DND-41 (cell line): ENCODE measurements at places on chromosomes 3 and 15.
A peak's percentile ranks its signal among the peaks of the same experiment; 100 is the strongest.

DNA sequence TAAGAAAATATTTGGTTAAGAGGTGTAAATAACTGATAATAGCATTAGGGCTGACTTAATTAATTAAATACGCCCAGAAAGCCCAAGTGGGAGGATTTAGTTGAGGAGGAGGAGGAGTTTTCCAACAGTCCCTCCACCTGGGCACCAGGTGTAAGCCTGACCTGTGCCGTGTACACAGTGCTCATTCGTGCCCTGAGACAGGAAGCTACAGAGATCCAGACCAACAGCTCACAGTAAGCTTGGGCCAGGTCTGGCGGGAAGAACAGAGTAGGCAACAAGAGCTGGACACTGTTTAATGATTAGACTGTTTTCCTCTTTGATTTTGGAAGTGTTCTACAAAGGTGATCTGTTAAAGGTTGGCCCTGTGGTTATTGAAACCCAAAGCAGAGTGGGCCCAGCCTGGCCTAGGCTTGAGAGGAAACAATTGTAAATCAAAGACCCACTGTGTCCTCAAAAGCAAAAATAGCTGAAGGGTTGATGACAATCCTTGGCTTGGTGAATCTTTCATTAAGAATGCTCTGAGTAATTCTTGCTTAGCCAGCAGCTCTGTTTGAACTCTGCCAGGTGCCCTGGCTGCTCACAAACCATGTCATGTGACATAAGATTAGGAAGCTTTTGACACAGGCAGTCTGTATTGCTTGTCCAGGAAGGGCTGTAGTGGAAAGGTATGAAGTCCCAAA lies 13.8 kb downstream of the SQOR start:
- no peak for DNase-seq

DNA sequence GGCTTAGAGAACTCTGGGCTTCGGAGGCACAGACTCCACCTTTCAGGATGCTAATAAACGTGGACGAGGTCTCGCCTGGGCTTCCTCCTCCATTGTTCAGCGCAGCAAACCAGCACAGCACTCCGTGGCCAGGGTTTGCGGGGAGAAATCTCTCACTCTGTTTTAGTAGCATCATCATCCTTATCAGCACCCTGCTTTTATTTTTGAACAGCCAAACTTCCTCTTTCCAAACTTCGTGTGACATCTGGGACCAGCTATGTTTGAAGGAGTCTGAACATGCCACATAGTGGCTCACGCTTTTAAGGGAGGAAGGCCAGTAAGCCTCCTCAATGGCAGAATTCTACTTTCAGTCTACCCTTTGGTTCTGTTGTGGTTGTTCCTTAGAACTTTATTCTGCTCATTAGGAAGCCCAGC lies 149.0 kb downstream of the PGPEP1L start:
- DNase-seq, result peak; percentile 32

DNA sequence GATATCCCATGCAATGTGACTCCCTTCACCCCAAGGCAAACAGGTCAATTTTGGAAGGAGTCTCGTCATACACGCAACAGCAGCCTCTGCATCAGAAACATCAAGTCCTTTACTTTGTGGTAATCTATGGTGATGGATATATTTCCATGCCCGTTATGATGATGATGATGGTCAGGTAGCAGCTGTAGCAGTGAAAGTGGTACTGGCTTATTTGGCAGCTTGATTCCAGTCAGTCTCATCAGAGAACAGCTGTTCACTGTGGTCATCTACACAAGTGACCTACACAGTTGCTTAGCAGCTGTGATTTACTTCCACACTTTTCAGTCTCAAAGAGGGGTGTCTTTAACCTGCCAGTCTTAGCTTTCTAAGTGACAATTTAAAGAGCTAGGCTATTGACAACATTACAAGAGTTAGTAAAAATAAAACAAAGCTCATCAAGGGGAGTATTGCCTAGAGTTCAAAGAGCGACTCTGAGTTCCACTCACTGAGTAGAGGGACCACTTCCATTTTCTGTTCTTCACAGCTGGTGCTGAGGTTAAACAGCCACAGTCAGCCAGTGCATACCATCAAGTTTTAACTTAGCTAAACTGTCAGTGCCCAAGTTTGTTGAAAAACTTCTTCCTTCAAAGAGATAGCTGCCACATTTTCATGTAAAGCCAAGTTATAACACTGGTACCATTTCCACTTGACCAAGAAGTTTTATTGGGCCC lies 587.4 kb upstream of the KCNMB2 start:
- DNase-seq, result peak; percentile 46

DNA sequence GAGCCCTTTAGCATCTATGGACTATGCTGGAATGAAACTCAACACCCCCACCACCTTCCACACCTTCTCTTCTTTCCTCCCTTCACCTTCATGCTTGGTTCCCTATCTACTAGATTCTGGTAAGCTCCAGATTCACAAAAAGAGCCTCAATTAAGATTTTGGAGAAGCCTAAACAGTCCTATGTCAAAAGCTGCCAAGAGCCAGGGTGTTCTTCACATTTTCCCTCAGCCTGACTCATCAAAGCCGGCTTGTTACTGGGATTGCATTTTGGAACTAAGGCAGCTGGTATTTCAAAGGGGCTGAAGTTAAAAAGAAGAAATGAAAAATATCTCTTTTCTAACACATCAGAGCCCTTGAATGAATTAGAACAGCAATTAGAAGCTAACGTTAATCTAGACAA lies 247.7 kb downstream of the MYRIP start:
- DNase-seq, result no peak

DNA sequence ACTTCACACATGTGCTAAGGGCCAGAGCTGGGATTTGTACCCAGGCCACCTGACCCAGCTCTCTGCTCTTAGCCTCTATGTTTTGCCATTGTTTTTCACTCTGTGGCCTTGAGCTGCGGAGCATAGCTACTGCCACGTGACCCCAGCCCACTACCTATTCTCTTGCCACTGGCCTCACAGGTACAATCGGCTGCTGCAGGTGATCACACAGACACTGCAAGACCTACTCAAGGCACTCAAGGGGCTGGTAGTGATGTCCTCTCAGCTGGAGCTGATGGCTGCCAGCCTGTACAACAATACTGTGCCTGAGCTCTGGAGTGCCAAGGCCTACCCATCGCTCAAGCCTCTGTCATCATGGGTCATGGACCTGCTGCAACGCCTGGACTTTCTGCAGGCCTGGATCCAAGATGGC lies 46.2 kb downstream of the SEMA3G start:
- no peak for DNase-seq

DNA sequence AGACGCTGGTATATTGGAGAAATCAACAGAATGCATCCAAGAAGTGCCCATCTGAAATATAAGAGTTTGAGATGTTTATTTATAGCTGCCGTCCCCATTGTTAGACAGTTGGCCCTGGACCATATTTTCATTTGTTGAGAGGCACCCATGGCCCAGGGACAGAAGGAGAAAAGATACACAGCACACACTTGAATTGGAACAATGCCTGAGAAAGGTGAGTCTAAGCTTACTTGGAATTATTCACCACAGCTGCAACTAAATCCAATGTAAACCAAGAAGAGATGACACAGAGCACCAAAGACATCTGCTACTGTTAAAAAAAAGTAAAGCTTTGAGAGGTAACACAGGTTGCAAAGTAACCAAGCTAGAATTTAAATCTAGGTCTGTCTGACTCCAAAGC lies 525.5 kb upstream of the NAALADL2 start:
- DNase-seq, result no peak

- DNase-seq, result no peak
These were observed 30.7 kb upstream of the CCDC54 start for GRCh38 chr3:107346564-107346963.

DNA sequence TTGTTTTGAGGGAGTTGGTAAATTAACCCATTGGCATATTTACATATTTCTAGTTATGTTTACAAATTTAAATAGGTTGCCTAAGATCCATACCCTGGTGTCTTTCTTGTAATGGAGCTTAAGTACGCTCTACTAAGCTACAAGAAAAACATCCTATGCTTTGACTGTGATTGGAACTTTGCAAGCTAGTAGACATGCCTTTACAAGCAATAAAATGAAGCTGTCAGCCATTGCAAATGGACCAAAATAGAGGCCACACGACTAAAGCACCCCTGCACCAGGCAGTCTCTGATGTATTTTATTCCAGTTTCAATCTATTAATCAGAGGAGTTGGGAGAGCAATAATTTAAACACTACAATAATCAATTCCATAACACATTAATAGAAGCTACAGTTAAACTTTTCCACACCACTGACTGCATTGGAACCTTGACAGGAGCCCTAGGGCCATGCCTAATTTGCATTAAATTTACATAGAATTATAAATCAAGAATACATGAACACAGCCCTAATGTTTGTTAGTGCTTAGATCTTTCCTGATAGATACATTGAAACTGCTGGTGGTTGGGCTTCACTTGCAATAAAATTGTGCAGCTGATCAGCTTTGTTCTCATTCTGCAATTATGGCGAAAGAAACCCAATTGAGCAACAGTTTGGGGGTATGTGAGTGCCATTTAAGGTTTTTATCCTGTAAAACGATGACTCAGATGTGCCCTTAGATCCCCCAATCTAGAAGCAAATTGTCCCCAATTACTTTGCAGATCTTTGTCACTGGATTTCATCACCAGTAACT lies 360.1 kb downstream of the LSAMP start:
- DNase-seq, result no peak

DNA sequence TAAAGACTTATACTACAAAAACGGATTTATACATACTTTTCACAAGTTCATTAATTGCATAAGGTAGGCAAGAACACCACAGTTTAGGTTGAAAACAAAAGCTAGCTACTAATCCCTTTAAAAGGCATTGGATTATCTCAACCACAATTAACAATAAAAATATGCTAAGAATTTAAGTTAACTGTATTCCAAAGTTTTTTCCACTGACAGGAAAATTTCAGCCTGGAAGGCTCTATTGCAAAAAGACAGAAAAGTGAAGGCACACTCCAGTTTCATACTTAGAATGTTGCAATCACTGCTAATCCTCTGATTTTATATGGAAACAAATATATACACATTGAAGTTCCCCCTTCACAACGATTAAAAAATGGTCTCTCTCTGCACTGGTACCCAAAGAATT lies 71.5 kb downstream of the TJP1 start:
- no peak for DNase-seq

- no peak for DNase-seq
These were observed 34.6 kb downstream of the ZNF589 start for GRCh38 chr3:48275287-48276027.

DNA sequence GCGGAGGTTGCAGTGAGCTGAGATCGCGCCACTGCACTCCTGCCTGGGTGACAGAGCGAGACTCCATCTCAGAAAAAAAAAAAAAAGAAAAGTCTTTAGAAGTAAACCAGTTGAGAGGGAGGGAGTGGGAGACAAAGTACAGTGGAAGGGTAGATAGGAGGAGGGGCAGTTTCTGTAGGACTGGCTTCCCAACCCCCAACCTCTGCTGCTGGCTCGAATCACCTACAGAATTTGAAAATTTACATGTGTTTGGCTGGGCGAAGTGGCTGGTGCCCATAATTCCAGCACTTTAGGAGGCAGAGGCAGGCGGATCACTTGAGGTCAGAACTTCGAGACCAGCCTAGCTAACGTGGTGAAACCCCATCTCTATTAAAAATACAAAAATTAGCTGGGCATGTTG lies 24.1 kb upstream of the SEMA4B start:
- DNase-seq, result no peak

- DNase-seq, result no peak
These were observed 270.9 kb downstream of the RPLP1 start for GRCh38 chr15:69723404-69724096.

- no peak for DNase-seq
These were observed 27.9 kb downstream of the SOX2 start for GRCh38 chr3:181739628-181740027.

DNA sequence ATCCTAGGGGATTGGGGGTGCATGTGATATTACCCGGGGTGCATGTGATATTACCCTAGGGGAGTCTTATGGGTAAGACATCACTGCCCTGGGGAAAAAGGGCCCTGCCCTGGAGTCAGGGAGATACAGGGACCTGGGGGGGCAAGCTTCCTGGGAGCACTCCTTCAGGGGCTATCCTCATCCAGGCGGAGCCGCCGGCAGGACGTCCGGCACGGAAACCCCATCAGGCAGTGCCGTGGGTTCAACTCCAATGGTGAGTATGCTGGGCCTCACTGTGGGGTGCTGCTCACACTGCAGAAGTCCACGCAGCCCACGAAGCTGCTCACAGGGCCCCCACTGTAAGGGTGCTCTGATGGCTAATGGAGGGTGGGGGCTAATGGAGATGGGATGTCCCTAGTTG lies 5.3 kb upstream of the GNAT1 start:
- DNase-seq, result no peak

DNA sequence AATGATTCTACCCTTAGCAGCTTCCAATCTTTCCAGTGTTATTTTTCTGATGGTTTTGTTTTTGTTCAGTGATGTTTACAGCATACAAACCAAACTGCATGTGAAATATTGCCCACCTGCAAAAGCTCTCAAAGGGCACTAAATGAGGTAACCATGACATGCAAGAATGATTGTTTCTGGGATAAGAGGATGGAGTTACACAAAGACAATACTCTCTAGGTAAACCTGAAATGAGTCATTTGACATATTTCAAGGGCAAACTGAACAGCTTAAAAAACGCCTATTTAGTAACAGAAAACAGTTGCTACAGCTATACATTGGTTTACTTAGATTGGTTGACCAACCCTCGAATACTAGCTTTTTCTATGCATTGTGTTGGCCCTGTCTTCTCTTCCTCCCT lies 481.7 kb downstream of the ZPLD1 start:
- DNase-seq, result no peak

- DNase-seq, result no peak
These were observed 55.5 kb downstream of the ST6GAL1 start for GRCh38 chr3:186985661-186986364.

GRCh38 chr3:41102053-41102556 lies 97.2 kb upstream of the CTNNB1 start:
- DNase-seq, result no peak
